Dorsolateral prefrontal cortex (tissue), 122 donors: ENCODE measurements at places on chromosomes 1 and 21. TPM values are rescaled to one million over a fixed set of nuclear protein-coding genes. Genes with fewer than 3 reads are reported as not detected.

B3GALNT2 gene
- 20.0 TPM for total RNA-seq

ZFP69 gene
- total RNA-seq = 2.5 TPM

NDUFS2 gene
- 133 TPM for total RNA-seq

CD84 gene
- total RNA-seq = 7.2 TPM

ERRFI1 gene
- total RNA-seq = 37.0 TPM

UBXN10 gene
- total RNA-seq = 12.2 TPM

SPATA45 gene
- not detected for total RNA-seq

LCE1A gene
- total RNA-seq = not detected

SH3D21 gene
- total RNA-seq = 23.0 TPM

VTCN1 gene
- total RNA-seq = not detected

FCAMR gene
- not detected for total RNA-seq

LYPD8 gene
- 14.1 TPM for total RNA-seq

HUNK gene
- 10.3 TPM for total RNA-seq

STIL gene
- total RNA-seq = 5.3 TPM

IPO13 gene
- total RNA-seq = 125 TPM

CTSS gene
- 10.3 TPM for total RNA-seq

TP73 gene
- total RNA-seq = not detected

CD52 gene
- 5.0 TPM for total RNA-seq

SH2D1B gene
- total RNA-seq = 1.3 TPM

DIPK1A gene
- total RNA-seq = 49.8 TPM

CELA3A gene
- not detected for total RNA-seq

UBL4B gene
- total RNA-seq = 0.66 TPM

HFM1 gene
- 1.4 TPM for total RNA-seq

MMP23B gene
- 11.2 TPM for total RNA-seq

PCNT gene
- total RNA-seq = 83.7 TPM

CNR2 gene
- not detected for total RNA-seq

LMX1A gene
- not detected for total RNA-seq

TRNP1 gene
- 58.7 TPM for total RNA-seq

GJA5 gene
- 2.4 TPM for total RNA-seq

F5 gene
- total RNA-seq = 0.53 TPM

RORC gene
- 0.56 TPM for total RNA-seq

ATP6V1G3 gene
- not detected for total RNA-seq

ACTL8 gene
- total RNA-seq = not detected

LIPI gene
- not detected for total RNA-seq

KCNK2 gene
- 10.9 TPM for total RNA-seq

SELENBP1 gene
- 40.7 TPM for total RNA-seq

KHDRBS1 gene
- 79.0 TPM for total RNA-seq

RGS16 gene
- 2.3 TPM for total RNA-seq

FMO2 gene
- total RNA-seq = 2.6 TPM

AMY1C gene
- total RNA-seq = not detected

ZNF695 gene
- total RNA-seq = 0.69 TPM

MAN1C1 gene
- 56.0 TPM for total RNA-seq

DPH5 gene
- total RNA-seq = 19.3 TPM

CELSR2 gene
- 197 TPM for total RNA-seq

GIPC2 gene
- 1.7 TPM for total RNA-seq

PKLR gene
- 0.38 TPM for total RNA-seq

DNASE2B gene
- total RNA-seq = not detected

CD1E gene
- total RNA-seq = not detected

ZNF648 gene
- total RNA-seq = 0.21 TPM
